ENCODE measurements at places on chromosomes 2 and 18.

DNA sequence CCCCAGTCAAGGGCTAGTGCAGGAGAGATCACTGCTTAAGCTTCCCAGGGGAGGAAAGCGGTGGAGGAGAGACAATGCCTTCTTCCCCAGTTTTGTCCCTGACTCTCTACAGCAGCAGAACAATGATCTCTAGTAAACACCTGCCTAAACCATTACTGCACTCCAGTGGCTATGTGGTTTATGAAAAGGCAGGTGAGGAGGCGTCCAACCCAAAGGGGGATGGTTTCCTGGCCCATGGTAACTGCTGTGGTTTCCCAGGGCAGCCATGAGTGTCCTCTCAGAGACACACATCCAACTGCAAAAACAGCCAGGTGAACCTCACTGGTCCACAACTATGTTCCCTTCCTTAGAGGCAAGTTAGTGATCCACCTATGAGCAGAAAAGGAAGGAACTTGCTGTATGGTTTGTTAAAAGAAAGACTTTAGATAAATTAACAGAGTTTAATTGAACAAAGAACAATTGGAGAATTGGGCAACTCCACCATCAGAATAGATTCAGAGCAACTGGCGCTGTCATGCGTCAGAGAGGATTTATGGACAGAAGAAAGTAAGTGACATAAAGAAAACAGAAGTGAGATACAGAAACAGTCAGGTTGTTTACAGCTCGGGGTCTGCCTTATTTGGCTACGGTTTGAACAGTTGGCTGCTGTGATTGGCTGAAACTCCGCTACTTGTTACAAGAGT is 4.8 kb upstream of the TTC39C start:
- no peak for DNase-seq

DNA sequence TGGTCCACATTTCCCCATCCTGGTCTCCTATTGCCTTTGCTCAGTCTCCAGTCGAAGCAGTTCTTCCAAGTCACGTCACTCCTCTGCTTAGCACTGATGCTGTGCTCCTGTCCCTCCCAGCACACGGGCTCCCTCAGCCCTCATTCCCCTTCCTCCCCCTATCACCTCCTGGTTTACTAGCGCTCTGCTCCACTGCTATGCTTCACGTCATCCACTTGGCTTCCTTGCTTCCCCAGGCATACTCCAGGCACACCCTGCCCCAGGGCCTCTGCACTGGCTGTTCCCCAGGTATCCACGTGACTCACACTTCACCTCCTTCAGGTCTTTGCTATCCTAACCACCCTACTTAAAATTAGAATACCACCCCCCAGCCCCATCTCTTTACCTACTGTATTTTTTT is 269.3 kb downstream of the GLI2 start:
- DNase-seq, result no peak

DNA sequence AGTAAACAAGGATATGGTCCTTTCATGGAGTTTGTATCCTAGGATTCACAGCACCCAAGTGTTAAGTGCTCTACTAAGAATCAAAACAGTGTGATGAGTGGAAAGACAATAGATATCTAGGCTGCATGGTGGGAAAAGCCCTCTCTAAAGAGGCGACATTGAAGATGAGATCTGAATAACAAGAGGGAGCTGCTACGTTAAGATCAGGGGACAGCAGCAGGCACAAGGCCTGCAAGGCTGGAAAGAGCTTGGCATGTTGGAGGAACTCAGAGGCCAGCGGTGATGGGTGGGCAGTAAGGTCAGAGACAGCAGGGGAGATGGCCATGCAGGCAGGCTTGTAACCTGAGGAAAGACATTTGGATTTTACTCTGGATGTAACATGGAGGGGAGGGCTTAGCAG is 177.5 kb downstream of the GFPT1 start:
- DNase-seq, result no peak

- no peak for DNase-seq
These were observed 1738.2 kb upstream of the PIK3C3 start for GRCh38 chr18:40216856-40217255.

GRCh38 chr2:189347540-189347939 is 93.7 kb upstream of the WDR75 start:
- no peak for DNase-seq

DNA sequence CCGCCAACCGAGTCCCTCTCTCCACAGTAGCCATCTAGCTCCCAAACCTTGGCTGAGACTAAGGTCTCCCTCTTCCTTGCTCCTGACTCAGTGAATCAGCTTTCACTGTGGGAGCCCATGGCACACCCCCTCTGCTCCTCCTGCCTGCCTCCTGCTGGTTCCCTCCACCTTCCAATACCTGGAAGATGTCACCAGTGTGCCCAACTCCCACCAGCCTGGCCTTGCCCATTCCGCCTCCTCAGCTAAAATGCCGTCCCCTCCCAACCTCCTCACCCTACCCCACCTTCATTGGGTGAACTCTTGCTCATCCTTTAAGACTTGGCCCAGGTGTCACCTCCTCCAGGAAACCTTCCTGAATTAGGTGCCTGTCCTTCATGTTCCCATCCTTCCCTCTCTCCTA is 129.9 kb upstream of the SMAD2 start:
- DNase-seq, result no peak

DNA sequence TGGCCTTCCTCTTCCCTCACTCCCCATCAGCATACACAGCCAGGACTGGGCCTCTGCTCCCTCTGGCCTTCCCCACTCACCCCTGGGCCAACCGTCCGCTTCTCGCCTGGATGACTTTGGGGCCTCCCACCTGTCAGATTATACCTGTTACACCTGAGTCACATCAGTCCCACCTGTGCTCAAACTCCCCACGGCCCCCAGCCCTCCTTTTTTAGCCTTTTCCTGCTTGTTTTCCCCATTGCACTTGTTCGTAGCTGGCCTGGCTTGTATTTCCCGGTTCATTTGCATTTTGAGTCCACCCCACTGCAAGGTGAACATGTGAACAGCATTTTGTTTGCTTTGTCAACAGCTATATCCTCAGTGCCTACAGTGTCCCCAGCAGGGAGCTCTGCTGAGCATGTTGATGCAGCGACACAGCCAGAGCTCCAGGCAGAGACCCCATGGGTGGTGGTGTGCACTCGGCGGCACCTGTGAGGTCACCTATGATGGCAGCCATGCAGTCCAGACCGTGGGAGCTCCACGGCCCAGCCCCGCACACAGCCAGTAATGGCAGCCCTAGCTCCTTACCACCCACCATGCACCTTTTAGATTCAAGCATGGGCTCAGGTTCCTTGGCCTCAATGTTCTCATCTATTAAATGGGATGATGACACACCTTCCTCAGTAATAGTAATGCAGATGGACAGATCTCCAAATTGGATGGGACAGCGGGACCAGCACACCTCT is 276.4 kb upstream of the HS6ST1 start:
- no peak for DNase-seq

DNA sequence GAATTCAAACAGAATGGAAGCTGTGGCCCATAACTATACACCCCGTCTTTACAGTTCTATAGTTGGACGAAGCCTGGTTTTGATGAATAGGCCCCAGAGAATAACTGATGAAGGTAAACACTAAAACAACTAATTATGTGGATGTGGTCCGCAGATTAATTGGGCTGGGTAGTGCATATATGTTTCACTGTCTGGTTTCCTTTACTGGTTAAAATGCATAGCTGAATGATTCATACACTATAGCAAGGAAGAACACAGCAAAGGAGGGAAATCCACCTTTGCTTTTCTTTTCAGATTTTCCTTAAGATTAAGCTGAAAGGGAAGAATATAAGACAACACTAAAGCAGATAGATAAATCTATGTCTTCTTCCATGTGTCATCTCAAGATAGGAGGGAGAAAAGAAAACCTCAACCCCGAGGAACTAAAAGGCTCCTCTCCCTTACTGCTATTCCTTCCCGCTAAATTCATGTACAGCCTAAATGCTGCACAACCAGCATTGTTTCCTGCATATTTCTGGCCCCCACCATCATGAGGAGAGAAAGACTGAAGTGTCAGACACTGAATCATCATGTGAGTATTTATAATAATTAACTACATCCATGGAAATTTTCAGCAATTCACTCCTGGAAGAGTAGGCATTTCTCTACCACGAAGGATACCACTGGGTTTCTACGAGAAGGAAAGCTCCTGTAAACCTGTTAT is 297.1 kb upstream of the CCDC68 start:
- DNase-seq, result no peak

DNA sequence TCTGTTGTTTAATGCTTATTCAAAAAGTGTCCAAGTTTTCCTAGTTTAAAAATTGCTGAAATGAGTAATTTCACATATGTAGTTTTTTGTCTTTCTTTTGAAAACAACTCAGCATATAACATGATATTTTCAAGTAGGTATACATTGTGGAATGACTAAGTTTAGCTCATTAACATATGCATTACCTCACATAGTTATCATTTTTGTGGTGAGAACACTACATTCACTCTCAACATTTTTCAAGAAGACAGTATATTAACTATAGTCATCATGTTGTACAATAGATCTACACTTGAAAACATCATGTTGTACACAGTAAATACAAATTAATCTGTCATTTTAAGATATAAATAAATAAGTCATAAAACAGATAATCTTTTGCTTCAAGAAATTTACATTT is 340.0 kb downstream of the CCDC85A start:
- DNase-seq, result no peak

DNA sequence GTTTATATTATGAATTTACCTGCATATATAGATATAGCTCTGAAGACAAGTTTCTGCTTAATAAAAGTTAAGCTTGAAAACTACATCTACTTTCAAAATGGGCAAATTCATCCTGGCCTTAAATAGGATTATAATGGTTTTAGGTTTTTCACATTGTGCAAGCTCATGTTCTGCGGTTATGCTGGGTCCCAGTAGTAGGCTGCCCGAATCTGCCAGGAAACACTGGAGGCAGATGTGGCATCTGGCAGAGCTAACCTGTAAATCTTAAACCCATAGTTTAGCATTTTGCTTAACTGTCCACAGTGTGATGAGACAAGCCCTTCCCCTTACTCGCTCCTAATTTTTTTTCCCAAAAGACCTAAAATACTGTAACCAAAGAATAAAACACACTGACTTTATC is 234.2 kb downstream of the TCF4 start:
- no peak for DNase-seq

DNA sequence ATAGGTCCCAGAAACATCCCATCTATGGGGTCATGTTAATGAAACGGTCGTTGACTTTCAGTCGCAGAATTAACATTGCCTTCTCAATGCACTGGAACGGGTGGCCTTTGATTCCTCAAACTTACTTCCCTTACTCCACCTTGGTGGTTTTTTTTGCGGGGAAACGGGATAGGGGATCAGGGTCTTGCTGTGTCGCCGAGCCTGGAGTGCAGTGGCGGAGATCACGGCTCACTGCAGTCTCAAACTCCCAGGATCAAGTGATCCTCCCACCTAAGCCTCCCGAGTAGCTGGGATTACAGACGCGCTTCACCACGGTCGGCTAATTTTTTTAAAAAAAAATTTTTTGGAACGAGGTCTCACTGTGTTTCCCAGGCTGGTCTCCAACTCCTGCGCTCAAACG is 754 bp downstream of the ATG16L1 start:
- DNase-seq, result no peak

GRCh38 chr2:28134262-28134812 is 243.8 kb downstream of the BABAM2 start:
- DNase-seq, result no peak

- no peak for DNase-seq
These were observed 20.9 kb upstream of the CCDC150 start for GRCh38 chr2:196618661-196619060.
